ENCODE measurements at places on chromosomes 5 and 9.

DNA sequence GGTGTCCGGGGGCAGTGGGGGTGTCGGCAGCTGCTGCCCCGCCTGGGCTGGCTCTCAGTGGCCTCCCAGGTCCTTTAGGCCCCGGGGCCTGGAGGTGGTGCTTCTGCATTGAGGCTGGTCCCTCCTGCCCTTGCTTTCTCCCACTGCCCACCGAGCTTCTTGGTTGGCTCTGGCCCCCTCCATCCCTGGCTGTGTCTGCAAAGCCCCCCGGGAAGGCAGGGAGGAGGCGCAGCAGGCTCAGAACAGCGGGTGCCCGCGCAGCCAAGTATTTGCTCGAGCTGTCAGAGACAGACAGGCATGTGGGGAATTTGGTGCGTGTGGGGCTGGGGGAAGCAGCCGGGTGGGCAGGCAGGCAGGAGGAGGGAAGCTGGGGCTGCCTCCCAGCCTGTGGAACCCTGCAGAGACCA, 11.5 kb downstream of the CXXC5 start:
- no peak for DNase-seq

DNA sequence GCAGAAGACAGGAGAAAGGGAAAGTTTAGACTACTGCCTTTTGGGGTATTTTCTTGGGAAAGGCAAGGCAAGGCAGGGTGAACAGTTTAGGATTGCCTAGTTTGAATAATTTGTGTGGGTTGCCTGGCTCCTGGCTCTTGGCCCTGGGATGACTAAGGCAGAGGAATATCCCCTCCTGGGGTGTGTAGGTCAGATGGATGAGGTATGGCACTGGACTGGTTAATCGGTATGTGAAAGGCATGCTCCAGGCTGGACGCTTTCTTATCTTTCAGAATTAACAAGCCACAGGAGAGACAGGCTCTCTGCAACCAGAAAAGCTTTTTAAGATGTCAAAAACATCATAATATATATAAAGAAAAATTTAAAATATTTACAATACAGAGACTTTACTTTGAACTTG, 58.6 kb downstream of the STARD4 start:
- no peak for DNase-seq

DNA sequence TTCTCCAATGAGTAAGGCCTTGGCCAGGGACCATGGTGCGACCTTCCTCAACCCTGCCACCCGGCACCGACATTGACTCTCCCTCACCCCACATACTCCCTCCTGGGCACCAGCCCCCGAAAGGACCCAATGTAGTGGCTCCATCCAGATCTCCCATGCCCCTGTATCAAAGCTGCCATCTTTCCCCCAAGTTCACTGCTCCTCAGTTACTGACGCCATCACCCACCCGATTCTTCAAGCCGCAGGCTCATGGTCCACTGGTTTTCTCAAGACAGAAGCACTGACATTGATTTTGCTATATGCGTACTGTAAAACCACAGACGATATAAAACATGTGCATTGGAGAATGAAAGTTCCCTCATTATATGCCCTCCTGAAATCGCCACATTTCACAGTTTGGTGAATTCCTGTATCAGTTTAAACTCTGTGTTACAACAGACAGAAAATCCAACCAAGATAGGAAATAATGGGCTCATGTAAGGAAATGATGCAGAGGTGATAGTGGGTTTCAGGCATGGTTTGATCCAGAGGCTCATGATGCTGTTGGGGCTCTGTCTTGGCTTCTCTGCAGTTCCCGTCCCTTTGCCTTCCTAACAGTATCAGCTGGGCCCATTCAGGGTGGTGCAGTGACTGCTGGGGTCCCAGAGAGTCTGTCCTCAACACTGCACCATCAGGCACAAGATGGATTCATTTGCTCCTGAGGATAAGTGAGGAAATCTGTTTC, 207.3 kb upstream of the IER5L start:
- no peak for DNase-seq

GRCh38 chr5:151023651-151024050, 3.3 kb downstream of the GPX3 start:
- no peak for DNase-seq

- DNase-seq: no peak
Measured at GRCh38 chr5:114839360-114839759, 330.3 kb downstream of the TRIM36 start.

- peak; percentile 80 for DNase-seq
Measured at GRCh38 chr9:17578911-17579793, at the start of gene SH3GL2. Gene SH3GL2 (plus strand): TSS chr9:17579066.

DNA sequence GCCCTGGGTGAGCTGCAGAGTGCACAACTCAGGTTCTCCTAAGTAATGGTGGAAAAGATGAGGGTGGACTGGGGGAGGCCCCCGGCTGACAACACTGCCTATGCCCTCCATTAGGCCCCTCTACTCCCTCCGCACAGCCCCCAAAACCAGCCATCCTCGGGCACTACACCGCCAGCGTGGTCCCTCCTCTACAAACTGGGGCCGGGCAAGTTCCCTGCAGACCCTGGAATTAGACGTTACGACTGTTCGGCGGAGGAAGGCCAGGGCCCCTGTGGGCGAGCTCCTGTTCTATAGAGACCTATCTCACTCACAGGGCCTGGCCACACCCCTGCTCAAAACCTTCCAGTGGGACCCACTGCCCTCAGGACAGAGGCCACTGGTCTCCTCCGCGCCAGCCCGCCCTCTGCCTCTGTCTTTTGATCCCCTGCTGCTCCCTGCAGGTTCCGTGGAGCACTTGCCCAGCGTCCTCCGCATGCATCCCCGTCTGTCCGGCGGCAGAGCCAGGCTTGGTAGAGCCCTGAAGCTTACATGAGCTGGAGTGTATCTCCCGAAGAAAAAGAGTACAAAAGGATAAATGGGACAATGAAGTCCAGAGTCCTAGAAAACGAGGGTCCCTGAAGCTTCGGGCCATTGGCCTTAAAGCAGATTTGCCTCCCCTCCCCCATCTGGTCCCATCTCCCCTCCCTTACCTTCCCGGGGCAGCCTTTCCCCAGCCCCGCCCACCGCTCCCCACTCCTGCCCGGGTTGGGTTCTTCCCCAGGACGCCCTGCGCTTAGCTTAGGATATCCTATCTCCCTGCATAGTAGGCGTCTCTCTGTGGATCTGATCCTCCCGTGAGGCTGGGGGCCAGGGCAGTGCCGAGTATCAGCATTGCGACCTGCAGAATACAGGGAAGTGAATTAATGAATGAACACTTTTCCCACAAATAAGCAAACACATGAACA, 71.3 kb downstream of the HRH2 start:
- peak; percentile 6 for DNase-seq

DNA sequence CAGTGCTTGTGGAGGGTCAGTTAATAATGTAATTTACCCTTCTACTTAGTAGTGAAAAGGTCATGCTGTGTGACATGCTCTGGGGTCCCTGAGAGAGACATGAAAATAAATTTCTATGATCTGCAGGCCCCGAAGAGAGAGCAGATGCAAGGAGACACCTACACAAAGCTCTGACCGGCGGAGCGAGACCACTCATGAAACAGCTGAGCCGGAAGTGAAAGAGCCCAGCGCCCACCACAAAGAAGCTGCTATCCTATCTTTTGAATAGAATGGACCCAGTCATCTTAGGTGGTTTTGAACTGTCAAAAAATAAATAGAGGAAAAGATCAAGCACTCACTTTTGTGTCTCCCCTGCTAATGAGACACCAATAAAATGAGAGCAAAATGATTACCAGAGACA, 190.0 kb downstream of the MED10 start:
- DNase-seq: peak; percentile 68

GRCh38 chr5:42854795-42855194, 43.1 kb upstream of the SELENOP start:
- DNase-seq: no peak

GRCh38 chr9:18623221-18624079, 149.5 kb downstream of the ADAMTSL1 start:
- no peak for DNase-seq
